ENCODE measurements at places on chromosomes 2 and 18.

- DNase-seq, result peak; percentile 86
Observed at GRCh38 chr18:73975266-73975665, 172.4 kb downstream of the FBXO15 start.

- peak; percentile 95 for DNase-seq
Observed at GRCh38 chr2:25301453-25302352, 40.0 kb downstream of the DNMT3A start.

GRCh38 chr18:43563780-43564179 is 286.5 kb upstream of the SYT4 start:
- peak; percentile 12 for DNase-seq

DNA sequence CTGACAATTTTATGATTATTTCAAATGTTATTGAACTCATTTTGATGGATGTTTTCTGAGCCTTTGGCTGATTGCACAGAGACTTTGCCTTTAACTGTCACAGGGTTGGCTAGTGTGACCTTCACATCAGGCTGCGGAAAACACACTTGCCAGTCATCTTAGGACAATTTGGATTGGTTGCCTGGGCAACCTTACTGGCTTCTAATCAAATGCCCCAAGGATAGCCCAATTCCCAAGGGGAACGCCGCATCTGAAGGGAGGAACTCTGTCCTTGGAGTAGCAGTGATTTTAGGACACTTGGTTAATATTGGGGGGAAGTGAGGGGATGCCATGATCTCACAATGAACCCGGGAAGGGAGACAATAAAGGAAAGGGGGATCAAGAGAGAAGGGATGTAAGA is 29.5 kb downstream of the OSBPL6 start:
- no peak for DNase-seq

GRCh38 chr2:161355106-161355505 is 46.9 kb downstream of the PSMD14 start:
- DNase-seq, result no peak

DNA sequence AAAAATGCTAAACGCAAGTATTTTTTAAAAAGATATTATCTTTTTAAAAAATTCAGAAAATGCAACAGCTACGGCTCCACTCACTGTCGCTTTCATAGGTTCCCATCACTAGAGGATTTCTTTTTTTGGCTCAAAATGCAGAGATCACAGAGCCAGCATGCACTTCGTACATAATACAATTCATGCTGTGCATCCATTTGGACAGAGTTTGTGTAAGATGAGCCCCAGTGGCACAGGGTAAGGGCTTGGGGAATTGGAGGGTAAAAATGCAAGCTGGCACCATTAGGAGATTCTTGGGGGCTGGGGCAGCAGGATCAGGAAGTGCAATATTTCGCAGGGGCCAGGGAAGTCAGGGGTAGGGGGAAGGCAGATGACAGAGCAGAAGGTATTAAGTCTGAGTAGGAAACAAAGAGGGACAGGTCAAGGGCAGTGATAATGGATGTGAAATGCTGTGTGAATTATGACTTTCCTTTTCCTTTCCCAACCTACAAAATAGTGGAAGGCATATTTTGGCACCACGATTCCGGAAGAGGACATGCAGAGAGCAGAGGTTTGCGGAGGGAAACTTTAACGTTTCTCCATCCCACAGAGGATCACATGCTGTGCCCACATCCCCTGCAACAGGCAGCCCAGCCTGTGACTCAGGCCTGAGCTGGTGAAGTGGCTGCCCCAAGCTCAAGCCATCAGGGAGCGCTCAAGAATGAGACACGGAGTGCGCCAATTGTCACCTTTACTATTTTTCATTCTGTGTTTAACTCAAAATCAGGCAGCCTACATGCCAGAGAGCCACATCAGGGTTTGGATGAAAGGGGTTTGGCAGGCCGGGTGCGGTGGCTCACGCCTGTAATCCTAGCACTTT is 4.7 kb downstream of the CAPG start:
- DNase-seq, result peak; percentile 98

- no peak for DNase-seq
Observed at GRCh38 chr2:28991460-28991859, 10.4 kb downstream of the TOGARAM2 start.

DNA sequence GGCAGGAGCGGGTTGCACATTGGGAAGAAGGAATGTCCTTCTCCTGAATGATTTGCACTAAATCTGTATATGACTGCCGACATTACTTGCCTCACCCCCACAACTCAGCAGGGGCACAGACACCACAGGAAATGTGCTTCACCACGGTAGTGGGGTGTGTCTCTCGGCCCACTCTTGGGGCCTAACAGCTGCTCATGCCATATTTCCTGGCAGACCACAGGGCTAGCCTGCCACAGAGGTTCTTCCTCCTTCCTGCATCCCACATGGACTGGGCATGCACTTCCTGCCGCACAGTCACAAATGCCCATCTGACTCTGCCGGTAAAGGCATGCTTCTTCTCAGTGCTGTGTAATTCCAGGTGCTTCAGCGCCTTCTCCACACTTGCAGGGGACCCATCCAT is 10.3 kb upstream of the PAPOLG start:
- peak; percentile 67 for DNase-seq

DNA sequence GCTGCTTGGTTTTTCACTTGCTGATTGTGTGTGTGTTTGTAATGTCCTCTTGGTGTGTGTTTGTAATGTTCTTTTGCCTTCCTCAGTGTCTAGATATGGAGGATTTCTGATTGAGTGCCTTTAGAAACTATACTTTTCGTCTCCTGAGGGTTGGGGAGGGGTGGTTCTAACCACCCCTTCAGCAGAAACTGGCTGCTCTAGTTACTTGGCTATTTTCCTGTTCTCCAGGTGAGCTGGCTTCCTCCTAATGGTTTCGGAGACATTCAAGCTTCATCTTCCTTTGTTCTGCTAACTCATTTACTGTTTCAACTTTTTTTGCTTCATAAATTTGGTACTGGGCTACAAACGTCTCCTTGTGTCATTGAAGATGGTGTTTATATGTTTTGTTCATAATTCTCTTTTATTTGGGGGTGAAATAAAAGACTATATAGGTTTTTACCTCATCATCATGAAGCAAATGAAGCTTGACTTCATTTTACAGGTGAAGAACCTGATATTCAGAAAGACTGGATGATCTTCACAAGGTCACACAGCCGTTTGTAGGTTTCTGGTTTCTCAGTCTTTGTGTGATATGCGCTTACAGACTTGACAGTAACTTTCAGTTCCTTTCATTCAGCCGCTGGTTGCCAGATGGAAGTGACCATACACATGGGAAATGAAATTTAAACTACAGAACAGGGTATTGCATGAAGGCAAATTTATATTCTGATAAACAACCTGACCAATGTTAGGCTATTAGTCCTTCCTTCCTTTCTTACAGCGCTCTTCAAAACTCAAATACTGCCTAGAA is 238.5 kb downstream of the GALR1 start:
- peak; percentile 81 for DNase-seq

GRCh38 chr2:76469066-76469465 is 758.4 kb upstream of the GCFC2 start:
- no peak for DNase-seq

GRCh38 chr2:46876741-46877384 is 38.7 kb downstream of the MCFD2 start:
- DNase-seq, result peak; percentile 56

DNA sequence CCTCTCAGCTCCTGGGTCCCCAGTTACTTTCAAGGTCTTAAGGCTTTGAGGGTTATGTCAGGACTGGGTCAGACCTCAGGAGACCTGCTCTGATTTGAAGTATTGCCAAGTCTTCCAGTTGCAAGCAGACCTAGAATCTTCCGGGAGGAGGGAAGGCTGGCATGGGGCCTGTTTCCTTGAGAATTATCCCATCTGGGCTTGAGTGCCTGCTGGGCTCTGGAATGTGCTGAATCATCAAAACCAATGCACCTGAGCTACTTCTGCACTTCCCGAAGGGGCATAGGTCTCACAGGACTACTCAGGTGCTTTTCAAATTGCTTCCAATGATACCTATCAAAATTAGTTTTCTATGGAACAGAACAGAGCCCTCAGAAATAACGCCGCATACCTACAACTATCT is 327.3 kb downstream of the XIRP2 start:
- no peak for DNase-seq

DNA sequence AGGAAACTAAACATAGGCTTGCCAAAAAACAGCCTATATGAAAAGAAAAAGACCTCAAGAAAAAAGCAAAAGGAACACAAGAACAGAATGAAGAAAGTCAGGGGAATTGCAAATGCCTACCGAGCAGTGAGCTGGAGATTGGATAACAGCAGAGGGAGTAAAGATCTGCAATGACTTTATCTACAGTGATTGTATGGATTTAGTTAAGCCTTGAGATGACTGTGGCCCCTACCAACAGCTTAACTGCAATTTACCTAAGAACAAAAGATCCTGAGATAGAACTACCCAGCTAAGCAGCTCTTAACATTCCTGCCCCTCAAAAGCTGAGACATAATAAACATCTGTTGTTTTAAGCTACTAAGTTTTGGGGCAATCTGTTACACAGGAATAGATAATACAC is 20.5 kb downstream of the LNPK start:
- no peak for DNase-seq

- DNase-seq, result no peak
Observed at GRCh38 chr2:226304308-226304707, 495.3 kb downstream of the IRS1 start.

DNA sequence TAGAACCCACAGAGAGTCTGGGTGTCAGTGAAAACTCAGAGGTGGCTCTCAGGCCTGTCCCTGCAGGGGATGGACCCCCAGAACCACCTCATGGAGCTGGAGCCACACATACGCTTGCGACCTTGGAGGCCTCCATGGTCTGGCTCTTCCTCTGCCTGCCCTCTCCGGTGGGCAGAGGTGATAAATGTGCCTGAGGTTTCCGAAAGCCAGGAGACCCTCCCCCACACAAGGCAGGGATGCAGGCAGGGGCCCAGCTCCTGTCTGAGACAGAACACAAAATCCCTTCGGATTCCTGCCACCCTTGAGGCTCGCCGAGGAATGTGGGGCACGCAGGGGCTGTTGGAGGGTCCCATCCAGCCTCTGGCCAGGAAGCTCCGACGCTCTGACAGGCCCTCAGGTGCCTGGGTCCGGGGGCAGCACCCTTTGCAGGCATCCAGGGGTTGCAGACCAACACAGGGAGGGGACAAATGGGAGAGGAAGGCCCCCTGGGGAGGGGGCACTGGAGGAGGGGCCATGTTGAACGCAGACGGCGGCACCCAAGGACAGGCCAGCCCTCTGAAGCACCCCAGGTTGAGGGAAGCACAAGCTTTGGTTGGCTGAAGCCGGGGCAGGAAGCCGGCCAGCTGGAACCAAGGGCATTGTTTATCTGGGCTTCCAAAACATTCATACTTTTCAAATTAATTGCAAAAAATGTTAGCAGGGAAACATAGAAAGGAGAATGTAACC is 4.1 kb upstream of the SNED1 start:
- DNase-seq, result no peak

DNA sequence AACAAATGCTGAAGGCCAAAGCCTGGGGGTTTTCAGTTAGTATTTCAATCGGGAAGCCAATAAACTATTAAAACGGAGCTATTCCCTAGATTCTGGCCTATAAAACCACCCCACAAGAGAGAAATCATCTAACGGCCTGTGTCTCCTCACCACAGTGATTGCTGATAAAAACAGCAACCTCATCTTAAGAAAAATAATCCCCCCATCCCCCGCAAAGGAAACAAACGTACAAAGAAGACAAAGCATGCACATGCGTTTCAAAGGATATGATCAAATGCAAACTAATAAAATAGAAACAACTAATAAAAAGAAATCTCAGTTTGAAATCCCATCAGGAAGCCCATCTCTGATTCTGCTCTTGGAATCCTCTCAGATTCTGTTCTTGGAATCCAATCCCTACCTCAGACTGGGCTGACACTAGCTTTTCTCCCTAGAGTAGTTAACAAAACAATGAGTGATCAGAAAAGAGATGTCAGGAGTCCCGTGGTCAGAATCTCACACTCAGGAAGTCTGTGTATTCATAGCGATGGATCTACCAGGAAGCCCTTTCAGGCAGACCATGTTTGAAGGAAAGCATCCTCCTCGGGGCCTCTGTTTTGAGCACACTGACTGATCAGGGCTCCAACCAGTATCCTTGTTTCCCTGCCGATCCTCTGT is 150.7 kb downstream of the THADA start:
- no peak for DNase-seq

- no peak for DNase-seq
Observed at GRCh38 chr2:145753966-145754365, 1234.0 kb upstream of the ZEB2 start.

DNA sequence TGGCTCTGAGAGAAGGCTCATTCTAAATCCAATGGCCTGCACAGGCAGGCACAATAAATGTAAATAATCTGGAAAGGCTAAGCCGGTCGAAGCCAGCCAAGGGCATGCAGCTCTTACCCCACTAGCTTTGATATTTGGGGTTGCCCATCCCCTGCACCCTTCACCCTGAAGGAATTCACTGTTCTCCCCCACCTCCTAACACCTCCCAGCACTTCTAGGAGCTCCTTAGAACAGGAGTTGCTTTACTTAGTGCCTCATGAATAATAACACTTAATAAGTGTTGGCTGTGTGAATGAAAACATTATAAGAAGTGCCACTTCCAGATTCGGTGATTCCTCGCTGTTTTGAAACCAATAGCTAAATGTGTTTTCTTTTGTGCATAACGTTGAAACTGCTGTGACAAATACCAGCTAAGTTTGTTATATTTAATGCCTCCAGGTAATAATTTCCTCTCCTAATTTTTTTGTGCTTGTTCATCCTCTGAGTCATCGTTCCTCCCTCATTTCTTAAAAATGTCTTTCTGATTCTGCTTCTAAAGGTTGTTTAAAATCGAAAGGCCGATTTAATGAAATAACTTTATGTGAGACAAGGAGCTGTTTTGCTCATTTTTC is 458.8 kb downstream of the METTL4 start:
- no peak for DNase-seq

- DNase-seq, result no peak
Observed at GRCh38 chr18:57231864-57232263, 85.0 kb downstream of the BOD1L2 start.

DNA sequence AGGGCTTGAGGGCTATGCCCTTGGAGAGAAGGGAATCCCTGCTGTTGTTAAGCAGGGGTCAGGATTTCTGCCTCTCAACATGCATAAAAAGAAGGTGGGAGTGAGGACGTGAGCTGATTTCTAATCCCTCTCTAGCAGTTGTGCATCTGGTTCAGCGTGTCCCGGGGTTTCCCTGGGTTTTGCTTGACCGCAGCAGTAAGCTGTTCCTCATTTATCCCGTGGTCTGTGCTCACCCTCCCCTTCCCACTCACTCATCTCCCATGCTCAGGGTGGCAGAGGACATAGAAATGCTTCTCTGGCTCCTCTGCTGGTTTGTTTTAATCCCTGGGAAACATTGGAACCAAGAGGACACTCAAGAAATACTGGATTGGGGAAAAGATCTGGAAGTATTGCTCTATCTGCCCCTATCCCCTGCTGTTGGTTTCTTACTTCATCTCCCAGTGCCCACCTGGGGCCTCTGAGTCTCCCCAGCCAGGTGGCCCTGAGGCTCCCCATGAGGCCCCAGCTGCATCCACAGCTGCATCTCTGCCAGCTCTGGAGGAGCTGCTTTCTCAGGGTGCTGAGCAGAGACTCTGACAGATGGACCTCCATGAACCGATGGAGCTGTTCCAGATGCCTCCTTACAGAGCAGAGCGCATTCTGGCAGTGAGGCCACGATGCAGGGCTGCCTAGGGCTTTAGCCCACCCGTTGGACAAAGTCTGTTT is 36.1 kb downstream of the TET3 start:
- peak; percentile 88 for DNase-seq

- DNase-seq, result no peak
Observed at GRCh38 chr2:176544991-176545956, 276.0 kb downstream of the MTX2 start.

GRCh38 chr2:29166242-29167039 is 51.2 kb downstream of the CLIP4 start:
- DNase-seq, result no peak

Measured in MV-4-11 (cell line).